ENCODE measurements at places on chromosomes 5 and 9.

- peak; percentile 52 for DNase-seq
Observed at GRCh38 chr9:89498852-89499480, 1.1 kb upstream of the SEMA4D start.

GRCh38 chr9:104025945-104026344 lies 68.2 kb upstream of the SMC2 start:
- no peak for DNase-seq

DNA sequence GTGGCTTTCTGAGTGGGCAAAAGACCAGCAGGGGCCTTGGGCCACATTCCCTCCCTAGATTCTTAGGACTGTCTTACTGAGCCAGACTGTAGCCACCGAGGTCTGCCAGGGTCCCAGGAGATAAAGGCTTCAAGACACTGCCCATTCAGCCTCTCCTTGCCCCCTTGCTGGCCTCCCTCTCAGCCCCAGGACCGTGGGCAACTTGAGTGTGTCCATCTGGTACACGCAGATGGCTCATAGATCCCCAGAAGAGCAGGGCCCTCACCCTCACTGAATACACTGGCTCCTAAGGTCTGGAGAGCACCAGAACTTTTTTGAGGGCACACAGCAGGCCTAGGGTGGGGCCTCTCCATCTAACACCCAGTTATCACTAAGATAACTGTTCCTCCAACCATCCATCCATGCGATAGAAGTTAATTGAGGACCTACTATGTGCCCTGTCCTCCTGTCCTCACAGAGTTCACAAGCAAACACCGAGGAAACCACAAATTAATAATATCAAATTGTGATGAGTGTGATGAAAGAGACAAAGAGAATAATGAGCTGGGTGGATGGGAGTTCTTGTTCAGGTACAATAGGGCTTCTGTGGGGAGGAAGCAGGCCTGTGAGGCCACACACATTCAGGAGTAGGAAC lies 4.9 kb upstream of the PDGFRB start:
- DNase-seq = no peak

GRCh38 chr5:140145818-140146522 lies 20.2 kb downstream of the IGIP start:
- DNase-seq = peak; percentile 83

- no peak for DNase-seq
Observed at GRCh38 chr9:122197882-122198281, 30.9 kb downstream of the LHX6 start.

DNA sequence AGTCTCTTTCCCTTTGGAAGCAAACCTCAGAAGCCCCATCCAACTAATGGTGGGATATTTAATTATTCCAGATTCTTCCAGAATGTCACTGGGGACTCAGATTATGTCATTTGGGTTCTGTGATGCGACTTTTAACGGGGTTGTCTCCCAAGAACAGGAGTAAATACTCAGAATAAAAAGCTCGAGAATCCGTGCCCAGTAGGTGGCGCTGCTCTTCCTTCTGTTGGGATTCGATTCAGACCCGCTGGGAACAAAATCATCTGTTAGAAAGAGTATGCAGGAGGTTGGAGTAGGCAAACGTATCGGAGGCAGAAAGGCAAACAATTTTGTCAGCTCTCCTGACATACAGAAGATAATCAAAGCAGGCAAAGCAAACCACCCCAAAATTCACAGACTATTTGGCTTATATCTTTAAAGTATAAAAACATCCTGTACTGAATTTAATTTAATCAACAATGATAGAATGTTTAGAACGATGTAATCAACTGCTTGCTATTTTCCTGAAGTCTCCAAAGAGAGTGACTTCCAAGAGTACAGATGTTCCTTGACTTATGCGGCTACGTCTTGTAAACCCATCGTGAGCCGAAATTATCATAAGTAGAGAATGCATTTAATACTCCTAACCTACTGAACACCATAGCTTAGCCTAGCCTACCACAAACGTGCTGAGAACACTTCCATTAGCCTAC lies 169.8 kb upstream of the RAI14 start:
- DNase-seq = peak; percentile 66

DNA sequence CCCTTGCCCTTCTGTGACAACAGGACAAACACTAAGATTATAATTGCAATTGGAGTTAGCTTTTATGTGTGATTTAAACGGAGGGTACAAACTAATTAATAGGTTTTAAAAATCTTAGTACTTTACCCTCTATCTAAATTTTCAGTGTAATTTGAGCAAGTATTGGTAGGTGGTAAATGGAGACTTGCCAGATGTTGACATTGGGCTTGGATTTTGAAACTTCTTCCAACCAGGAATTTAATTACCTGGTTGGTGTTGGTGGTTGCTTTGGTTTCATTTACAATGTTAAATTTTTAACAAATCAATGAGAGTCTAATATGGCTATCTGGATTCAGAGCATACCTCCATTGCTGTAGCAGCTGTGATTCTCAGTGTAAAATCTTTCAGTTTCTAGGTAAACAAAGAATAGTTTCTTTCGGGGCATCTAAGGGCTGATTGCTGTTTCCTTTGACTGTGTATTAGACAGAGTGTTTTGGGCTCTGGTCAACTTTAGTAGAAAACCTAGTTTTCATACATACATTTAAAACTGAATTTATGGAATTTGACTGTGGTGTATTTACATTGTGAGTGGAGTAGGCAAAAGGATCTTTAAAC lies 1.9 kb downstream of the DAPK1 start:
- peak; percentile 59 for DNase-seq

GRCh38 chr9:135334953-135335460 lies 144.6 kb upstream of the PPP1R26 start:
- DNase-seq = no peak

DNA sequence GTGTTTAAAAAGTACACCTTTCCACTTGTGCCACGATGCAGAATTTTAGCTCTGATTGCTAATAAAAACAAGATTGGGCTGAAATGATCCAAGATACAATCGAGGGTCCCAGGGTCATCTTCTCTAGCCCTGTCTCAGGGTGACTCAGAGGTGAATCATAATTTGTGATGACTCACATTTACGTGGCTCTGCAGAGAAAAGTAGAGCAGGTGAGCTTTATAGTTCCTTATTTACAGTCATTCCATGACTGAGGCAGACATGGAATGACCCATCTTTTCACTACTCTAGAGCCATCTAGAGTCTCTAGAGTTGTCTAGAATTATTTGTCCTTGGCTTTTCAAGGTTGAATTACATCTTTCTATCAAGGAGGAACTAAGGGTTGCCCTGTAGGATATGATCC lies 155.2 kb downstream of the GAS1 start:
- no peak for DNase-seq

DNA sequence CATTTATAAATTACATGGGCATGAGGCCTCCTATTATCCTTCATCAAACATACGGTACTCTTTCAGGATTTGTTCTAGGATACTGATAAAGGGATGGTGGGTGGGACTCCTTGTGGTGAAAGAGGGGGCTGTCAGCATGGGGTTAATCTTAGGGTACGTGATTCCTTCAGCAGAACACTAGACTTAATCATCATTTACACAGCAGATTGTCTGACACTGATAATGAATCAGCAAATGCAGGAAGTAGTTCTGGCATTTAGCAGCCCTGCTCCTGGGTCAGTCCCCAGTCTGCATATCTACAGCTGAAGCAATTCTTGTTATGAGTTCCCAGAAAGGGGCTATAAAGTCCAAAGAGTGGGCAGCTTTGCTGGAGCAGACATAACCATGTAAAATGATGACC lies 384.6 kb downstream of the SPOCK1 start:
- no peak for DNase-seq

GRCh38 chr5:10688651-10689171 lies 72.3 kb downstream of the DAP start:
- no peak for DNase-seq
